ENCODE measurements at places on chromosomes 3 and 15. TPM values are rescaled to one million over a fixed set of nuclear protein-coding genes. Genes with fewer than 3 reads are reported as not detected.
A peak's percentile ranks its signal among the peaks of the same experiment; 100 is the strongest.

Gene DCLK3
- not detected for total RNA-seq

Gene CFAP100
- not detected for total RNA-seq

Gene TRIM59
- 47.8 TPM for total RNA-seq

Gene GPX1
- 167 TPM for total RNA-seq

Gene FEZF2
- total RNA-seq, result not detected

Gene DNAJC17
- 33.5 TPM for total RNA-seq

Gene MYO1E
- total RNA-seq, result 147 TPM

Gene DPPA2
- total RNA-seq, result not detected

Gene IL5RA
- not detected for total RNA-seq

Gene LARP6
- 68.1 TPM for total RNA-seq

Gene KCNMB3
- total RNA-seq, result 0.08 TPM

Gene NISCH
- 90.8 TPM for total RNA-seq

Gene TRIM69
- total RNA-seq, result 9.5 TPM

DNA sequence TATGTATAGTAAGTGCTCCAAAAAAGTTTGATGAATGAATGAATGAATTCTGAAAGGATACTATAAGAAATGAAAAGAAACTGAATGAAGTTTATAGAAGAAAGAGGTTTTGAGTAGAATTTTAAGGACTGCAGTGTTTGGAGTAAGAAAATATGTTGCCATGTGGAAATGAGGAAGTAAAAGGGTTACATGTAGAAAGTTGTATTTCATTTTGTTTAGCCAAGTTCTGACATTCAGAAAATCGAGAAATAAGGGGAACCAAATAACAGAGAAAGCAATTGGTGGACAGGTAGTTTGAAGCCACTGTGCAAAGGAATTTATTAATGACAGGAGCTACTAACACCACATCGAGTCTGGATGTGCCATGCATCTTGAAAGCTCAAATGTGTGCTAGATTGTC, 200.7 kb downstream of the SATB1 start:
- no peak for DNase-seq

GRCh38 chr3:142489572-142490323, 41.9 kb upstream of the XRN1 start:
- no peak for DNase-seq

DNA sequence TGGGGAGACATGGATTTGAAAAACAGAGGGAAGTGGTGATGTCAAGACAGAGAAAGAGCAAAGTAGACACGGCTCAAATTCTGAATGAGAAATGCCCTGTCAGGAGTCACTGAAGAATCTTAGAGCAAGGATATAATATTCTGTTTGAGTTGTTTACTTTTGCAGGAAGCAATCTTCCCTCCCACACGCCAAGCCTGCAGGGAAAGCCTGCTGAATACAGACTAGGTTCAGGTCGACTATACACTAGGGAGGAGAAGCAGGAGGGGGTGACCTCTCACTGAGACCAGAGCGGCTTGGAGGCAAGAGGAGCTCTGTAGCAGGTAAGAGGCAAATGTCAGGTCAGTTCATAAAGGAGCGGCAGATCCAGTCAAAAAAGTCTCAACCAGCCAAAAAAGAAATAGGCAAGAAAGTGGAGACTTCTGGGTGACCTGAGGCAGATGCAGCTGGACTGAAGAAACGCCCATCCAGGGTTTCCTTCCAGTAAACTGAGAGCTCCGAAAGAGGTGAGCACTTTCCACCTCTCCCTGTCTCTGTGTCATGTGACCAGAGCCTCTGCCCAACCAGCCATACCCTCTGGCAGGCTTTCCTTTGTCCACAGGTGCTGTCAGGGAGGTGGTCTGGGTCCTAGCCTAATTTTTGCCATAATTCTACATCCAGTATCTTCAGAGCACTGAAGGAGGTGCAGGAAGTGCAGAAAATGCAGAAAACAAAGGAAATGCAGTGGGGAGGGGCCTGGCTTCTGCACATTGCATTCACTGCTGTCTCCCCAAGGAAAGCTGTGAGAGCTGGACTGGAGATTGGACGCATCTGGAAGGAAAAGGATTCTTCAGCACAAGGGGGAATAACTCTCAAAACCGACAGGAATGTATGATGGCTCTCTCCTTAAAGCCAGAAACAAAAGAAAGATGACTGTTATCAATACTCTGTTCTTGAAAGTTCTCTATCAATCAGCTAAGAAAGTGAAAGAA, 37.8 kb upstream of the CTXND1 start:
- DNase-seq, result no peak

- DNase-seq, result peak; percentile 60
These were observed 390.2 kb upstream of the SGO1 start for GRCh38 chr3:20576228-20576627.

- peak; percentile 21 for DNase-seq
These were observed 43.0 kb downstream of the RAD54L2 start for GRCh38 chr3:51581524-51581923.

DNA sequence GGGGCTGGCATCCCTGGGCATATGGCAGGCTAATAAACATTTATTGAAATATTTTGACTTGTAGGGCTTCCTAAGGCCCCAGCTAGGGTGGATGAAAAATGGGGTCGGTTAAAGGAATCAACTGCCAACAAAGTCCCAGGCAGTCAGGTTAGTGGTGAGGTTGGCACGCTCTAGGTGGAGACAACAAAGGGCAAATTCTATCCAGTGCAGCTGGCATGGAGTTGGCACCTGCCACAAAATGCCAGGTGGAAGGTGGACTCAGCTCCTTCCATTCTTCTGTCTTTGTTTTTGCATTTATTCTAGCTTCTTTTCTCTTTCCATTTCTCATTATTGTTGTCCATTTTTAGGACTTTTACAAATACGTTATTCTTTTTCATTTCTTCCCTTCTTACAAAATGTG, 31.0 kb downstream of the LCMT2 start:
- no peak for DNase-seq

DNA sequence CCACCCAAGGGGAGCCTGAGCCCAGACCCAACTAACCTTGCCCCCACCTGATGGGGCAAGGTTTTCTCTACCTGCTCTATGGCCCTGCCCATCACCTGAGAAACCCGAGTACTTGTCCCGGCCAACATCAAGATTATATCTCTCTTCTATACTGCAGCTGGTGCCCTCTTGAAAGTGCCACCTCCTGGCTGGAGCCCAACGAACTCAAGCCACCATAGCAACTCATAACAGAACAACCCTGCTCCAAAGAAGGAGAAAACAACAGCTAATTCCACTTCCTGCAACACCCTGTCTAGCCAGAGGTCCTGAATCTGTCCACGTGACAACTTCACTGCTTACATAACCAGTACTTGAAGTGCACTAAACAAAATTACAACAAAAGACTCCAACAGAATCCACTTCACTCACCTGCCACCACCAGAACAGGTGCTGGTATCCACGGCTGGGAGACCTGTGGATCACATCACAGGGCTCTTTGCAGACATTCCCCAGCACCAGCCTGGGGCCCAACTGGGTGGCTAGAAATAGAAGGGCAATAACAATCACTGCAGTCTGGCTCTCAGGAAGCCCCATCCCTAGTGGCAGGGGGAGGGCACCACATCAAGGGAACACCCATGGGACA, 49.2 kb downstream of the PIERCE2 start:
- DNase-seq, result no peak

GRCh38 chr3:161371441-161372320, at the start of gene SPTSSB:
Gene SPTSSB (minus strand): TSS chr3:161371517. CDS start chr3:161346323, 25,194 bp downstream.
- DNase-seq, result no peak

DNA sequence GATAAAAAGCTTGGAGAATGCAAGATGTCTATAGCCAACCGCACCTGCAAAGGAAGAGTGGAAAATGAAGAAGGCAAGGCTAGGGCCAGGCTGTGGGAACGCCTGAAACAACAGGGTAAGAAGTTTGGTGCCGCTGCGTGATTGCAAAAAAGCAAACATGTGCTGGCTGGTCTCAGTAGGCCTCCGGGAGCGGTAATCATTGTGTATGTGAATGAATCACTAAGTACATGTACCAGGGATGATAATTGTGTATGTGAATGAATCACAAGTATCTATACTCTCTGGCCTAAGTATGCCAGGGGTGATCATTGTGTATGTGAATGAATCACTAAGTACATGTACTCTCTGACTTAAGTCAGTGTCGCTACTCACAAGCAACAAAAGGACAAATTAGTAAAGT, 40.3 kb upstream of the PARL start:
- peak; percentile 54 for DNase-seq

- DNase-seq, result peak; percentile 50
These were observed 866 bp downstream of the TNIK start for GRCh38 chr3:171459137-171459941.

DNA sequence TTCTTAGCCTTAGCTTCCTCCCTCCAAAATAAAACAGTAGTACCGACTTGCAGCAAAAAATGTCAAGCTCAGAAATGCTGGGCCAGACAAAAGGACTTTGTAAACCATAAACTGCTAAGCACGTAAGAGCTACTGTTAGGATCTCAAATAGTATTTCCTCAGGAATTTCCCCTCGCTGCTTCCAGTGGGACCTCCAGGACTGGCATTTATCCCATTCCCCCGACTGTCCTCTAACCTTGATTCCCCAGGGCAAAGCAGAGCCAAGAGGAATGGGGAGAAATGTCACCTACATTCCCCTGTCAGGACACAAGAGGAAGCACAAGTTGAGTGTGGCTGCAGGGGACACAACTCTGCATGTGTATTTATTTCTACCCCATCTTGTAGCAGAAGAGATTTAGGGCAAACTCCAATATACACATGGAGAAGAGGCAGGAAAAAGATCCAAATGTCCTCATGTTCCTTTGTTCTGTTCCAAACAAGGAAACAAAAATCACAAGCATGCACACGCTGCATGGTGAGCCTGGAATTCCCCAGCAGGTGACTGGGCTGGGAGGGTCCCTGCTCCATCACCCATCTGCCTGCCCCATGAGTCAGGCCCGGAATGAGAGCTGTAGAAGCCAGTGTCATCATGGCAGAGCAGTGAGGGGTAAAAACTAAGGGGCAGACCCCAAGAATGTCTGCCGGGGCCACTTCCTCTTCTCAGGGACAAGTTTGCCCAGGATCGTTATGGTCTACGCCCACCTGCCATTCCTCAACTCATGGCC, 4.2 kb downstream of the STOML1 start:
- no peak for DNase-seq

- DNase-seq, result no peak
These were observed 1.3 kb upstream of the CPEB1 start for GRCh38 chr15:82648257-82649103.

DNA sequence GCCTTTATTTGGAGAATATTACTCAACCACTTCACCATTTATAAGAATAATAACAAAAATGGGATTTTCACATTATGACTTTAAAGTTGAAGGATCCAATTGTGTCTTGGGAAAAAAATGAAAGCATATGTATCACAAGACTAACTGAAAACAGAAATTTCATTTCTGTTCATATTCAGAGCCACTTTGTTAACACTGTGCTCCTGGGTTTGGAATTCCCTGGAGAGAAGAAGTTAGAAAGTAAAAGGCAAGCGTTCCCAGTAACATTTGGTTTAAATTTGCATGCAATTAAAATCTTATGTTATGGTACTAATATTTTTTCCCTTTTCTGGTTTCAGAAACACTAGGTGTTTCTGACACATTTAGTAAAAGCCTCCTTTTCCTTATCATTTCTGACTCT, 230.8 kb downstream of the RBMS3 start:
- no peak for DNase-seq

DNA sequence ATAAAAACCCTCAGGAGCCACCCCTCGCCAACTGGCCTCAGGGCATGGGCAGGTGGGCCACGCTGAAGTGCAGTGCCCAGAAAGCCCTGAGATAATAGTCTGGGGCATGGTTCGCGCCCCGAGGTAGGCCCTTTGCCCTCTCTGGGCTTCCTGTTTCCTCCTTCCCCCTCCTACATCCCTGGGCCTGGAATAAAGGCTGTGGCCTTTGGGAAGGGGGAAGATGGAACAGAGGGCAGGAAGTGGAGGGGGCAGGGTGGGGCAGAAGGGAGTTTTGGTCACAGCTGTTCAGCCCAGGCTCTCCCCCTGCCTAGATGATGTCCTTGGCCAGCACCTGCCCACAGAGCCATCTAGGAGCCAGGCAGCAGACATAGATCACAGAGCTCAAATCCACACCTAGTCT, 11.3 kb downstream of the CSRNP1 start:
- DNase-seq, result no peak

DNA sequence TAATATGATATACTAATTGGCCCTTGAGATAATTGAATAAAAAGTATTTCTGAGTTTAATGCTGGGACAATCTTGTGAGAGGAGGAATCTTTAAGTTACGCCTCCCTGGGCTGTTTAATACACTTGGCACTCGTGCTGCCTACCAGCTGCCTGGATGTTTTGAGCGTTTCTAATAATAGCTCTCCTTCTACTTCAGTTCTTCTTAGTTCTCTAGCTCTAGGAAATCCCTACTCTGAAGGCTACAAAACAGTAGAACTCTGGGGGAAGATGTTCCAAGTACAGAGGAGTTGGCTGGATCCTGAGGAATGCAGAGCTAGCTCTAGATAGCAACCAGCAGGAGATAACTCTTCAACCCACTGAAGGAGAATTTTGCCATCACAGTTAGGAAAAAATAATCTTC, 3.5 kb downstream of the NAALADL2 start:
- no peak for DNase-seq

GRCh38 chr3:77412584-77412983, 372.7 kb downstream of the ROBO2 start:
- no peak for DNase-seq

GRCh38 chr3:52130966-52131622, 23.1 kb downstream of the POC1A start:
- DNase-seq, result no peak

GRCh38 chr3:14397531-14397930, 4.9 kb upstream of the SLC6A6 start:
- no peak for DNase-seq

- peak; percentile 99 for DNase-seq
These were observed 42.1 kb downstream of the CORO2B start for GRCh38 chr15:68620721-68621527.

GRCh38 chr3:11136830-11137626, 17.3 kb upstream of the HRH1 start:
- DNase-seq, result peak; percentile 100

DNA sequence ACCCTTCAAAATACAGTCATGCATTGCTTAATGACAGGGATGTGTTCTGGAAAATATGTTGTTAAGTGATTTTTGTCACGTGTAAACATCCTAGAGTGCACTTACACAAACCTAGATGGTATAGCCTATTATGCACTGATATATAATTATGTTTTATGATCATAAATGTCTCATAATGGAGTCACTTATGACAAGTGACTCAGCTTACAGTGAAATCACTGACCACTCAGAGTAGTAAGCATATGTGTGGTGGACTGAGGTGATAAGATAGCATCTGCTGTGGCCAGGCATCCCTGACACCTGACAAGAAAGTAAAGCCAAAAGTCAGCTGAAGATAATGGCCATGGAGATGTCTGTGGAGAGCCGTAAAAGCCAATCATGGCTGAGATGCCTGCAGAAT, 5.4 kb downstream of the ACAD11 start:
- no peak for DNase-seq

DNA sequence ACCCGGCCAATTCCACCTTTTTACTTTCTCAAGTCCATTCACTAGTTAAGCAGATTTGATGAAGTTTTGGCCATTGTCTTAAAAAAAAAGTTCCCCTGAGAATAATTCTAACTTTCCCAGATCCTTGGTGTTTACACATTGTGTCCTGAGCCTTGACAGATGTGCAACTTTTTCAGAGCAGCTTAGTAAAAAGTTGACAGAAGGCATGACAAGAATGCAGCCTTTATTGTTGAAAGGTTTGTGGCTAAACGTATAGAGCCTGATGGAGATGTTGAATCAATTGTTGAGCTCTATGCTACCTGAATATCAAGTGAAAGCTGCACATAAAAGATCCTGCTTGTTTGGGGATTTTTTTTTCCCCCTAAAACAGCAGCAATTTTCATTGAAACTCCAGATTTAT, 75.3 kb upstream of the CMTM7 start:
- DNase-seq, result no peak

Data from fibroblast of the aortic adventitia (primary cell).